ENCODE measurements at places on chromosomes 16 and 17.

DNA sequence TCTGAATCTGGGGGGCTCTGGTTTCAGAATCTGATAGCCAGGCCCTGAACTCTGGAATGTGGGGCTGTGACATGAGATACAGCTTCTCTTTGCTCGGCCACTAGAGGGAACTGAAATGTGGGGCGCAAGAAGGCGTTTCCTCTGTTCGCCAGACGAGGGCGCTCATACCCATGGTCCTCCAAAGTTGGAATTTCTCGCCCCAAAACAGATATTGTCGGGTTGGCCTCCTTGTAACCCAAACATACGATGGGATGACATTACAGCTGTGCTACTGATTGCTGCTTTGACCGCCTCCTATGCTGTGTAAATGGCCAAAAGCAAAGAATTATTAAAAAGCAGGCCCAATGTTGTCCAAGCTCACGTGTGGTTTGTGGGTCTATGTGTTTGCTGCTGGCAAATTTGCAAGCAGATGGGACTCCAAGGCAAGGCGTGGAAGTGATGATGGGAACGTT is 13.1 kb upstream of the MSI2 start:
- peak; percentile 65 for DNase-seq

GRCh38 chr17:26766743-26767142 is 527.2 kb upstream of the WSB1 start:
- no peak for DNase-seq

DNA sequence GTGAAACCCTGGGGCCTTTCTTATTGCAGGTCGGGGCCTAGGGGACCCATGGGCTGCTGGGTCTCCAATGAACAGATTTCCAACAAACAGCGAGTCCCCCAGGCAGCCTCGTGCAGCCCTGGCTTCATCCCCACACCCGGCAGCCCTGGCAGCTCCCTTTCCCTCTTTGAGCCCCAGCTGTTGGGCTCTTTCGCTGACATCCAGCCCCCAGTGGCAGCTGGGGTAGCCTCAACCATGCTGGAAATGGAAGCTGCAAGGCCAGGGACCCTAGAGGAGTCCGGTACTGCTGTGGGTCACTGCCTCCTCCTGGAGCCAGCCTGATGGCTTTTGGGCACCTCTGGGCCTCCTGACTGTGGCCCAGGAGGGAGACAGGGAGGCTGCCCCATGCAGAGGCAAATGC is 5.9 kb downstream of the RPUSD1 start:
- no peak for DNase-seq

- no peak for DNase-seq
Measured at GRCh38 chr16:74623214-74623838, 16.4 kb upstream of the GLG1 start.

DNA sequence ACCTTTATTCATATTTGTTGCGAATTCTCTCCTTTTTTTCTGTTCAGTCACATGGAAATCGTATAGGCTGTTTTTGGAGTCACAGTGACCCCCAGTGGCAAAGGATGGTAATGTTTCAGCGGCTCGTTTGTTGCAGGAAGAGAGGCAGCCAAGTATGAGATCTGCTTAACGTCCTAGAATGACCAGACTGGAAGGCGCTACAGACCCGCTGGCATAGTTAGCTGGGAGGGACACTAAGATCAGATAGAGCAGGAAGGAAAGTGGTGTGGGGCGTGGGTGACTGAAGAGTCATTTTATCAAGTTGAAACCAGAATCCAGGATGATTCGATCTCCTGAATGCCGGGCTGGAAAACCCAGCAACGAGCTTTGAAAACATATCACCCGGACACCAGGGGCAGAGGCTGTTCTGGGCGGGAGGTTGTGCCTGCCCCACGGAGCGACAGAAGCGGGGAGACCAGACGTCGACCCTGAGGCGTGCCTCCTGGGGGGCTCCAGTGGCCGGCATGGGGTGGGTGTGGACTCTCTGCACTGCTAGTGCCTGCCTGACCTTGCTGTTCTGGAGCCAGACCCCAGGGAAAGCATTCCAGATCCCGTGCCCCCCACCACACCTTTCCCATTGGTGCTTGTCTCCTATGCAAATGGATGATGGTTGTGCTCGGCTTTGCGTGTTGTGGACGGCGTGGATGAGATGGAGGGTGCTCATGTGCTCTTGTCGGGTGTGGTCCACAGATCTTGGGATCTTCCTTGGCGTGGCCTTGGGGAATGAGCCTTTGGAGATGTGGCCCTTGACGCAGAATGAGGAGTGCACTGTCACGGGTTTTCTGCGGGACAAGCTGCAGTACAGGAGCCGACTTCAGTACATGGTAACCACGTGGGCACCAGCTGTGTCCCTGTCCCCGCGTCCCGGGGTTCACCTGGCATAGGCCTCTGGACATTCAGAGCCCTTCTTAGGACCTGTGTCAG is 7.7 kb downstream of the IL34 start:
- DNase-seq = peak; percentile 72

DNA sequence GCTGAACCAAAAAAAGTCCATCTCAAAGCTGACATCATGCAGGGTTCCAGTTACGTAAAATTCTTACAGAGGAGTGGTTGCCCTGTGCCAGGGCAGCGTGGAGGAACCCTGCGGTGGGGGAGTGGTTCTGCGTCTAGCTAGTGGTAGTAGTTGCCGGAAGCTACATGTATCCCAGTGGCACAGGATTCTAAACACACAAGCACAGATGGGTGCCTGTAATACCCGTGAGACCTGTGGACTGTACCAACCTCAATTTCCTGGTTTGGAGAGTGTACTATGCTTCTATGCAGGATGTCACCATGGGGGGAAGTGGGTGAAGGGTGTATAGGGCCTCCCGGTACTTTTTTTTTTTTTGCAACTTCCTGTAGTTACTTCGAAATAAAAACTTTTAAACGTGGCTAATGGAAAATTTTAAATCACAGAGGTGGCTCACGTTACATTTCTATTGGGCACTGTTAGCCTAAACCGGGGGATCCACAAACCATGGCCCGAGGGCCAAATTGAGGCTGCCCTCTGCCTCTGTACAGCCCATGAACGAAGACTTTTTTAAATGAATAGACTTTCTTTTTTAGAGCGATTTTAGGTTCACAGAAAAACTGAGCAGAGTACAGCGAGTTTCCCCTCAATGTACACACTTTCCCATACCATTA is 38.5 kb downstream of the TBC1D16 start:
- peak; percentile 51 for DNase-seq

GRCh38 chr17:72887322-72887721 is 205.2 kb downstream of the SLC39A11 start:
- no peak for DNase-seq

DNA sequence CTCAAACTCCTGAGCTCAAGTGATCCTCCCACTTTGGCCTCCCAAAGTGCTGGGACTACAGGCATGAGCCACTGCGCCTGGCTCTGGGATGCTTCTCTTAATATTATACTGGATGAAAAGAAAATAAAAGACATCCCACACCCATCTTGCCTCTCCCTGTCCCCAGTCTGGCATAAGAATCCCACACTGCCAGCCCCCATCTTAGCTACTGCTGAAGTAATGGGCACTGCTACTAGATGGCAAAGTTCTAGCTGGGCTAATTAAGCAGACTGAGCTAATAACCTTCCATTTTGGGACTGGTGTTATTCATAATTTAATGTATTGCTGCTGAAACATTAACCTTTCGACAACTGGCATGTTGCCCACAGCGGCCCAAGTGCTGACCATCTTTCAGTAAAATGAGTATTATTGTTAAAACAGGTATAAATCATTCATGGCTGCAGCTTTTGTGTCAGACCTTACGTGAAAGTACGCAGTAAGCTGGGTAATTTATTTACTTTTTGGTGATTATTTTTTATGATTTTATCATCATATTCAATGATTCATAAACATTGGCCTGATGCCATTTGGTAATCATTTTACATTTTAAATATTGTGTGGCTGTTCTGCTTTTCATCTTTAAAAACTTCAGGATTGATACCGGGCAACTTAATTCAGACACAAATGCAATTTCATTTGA is 47.4 kb upstream of the ZFHX3 start:
- no peak for DNase-seq

DNA sequence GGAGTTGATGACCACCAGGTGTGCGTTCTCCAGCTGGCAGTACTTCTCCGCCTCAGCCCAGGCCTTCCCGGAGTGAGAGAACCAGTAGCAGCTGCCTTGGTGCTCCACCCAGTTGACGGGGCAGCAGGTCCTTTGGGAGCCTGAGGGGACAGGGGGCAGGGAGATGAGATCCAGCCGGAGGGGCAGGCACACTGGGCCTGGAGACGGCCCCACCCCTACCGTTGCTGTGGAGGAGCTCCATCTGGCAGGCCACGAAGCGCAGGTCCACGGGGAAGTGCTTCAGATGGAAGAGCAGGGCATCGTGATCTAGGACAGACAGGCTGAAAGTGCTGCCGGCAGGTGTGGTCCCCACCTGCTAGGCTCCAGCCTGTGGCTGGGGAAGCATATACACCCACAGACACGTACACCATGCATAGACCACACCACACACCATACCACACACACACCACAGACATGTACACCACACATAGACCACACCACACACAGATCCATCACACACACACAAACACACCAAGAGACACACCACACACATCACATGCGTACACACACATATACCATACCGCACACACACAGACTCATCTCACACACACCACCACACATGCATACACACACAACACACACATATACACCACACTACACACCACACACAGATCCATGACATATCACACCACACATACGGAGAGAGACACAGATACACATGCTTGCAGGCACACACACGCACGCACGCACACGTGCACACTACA is 7.4 kb downstream of the ASGR2 start:
- DNase-seq = no peak

DNA sequence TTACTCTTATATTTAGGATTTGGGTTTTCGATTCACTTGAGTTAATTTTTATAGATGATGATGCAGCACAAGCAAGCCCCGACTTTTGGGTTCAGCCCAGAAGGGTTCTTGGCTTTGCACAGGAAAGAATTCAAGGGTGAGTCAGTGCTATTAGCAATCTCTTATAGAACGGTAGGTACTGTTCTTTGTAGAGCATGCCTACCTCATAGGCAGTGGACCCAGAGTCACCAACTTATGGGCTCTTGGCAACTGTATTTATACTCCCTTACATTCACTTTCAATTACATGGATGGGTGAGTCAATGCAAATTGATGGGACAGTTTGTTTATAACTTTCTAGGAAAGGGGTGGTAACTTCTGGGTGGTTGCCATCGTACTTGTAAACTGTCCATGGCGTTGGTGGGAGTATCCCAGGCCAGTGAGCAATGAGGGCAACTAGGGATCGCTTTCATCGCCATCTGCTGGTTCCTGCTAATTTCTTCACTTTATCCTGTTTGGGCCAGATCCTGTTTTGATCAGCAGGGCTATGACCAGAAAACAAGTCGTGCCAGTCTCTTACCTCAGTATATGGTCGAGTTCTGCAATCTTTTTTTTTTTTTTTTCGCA is 362.6 kb downstream of the CNTNAP4 start:
- DNase-seq = no peak

DNA sequence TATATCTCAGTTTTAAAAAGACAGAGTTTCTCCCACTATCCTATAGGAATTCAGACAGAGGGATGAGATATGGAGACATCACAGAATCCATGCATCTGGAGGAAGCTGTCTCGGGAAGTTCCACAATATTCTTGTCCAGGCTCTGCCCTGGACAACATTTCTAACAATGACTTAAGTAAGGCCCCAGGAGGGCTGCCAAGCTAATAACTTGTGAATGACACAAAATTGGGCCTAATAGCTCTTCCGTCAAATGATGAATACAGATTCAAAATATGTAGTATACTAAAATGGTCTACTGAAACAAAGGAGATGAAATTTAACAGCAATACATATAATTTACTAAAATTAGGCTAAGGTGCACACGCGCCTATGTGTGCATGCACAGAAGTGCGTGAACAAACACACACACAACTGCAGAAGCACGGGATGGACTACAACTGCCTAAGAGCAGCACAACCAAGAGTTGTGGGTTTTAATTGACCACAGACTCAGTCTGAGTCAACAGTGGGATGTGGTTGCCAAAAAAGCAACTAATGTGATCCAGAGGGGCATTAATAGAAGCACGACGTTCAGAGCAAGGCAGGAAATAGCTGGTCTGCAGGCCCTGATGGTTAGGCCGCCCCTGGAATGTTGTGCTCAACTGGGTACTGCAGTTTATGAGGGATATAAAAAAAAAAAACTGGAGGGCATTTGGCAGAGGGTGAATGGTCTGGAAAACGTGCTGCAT is 26.3 kb upstream of the HS3ST2 start:
- no peak for DNase-seq

- no peak for DNase-seq
Measured at GRCh38 chr17:34126965-34127364, 128.1 kb upstream of the CCL2 start.

GRCh38 chr16:85611444-85612190 is 1.5 kb upstream of the GSE1 start:
- no peak for DNase-seq

DNA sequence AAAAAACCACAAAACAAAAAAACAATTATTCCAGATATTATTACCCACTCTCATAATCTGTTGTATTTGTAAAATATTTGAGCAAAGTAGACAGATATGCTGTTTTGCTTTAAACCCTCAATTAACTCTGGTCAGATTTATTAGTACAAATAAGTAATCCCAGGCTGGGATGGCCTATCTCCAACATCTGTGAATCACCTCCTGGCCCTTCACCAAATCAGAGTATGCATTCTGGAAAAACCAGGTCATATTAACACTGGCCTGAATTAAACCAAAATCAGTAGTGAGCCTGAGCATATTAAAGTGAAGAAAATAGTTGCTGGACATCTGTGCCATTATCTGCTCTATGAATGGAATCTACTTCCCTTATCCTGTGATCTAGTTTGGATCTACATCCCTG is 41.0 kb downstream of the STAT3 start:
- DNase-seq = no peak

DNA sequence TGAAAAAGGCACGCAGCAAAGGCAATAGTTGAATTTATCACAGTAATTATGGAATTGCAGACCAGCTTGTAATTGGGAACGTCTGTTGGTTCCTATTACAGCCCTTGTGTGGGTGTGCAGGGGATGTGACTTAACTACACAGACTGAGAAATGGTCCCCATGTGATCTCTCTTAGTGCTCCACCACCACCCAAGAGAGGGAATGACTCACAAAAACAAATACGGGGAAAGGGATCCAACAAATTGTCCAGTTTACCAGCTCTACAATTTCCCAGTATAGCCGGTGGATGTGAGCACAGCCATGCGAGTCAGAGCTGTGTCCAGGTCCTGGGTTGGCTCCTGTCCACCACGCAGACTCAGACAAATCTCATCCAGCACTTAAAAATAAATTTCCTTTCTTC is 337.9 kb downstream of the GRIN2A start:
- DNase-seq = no peak

DNA sequence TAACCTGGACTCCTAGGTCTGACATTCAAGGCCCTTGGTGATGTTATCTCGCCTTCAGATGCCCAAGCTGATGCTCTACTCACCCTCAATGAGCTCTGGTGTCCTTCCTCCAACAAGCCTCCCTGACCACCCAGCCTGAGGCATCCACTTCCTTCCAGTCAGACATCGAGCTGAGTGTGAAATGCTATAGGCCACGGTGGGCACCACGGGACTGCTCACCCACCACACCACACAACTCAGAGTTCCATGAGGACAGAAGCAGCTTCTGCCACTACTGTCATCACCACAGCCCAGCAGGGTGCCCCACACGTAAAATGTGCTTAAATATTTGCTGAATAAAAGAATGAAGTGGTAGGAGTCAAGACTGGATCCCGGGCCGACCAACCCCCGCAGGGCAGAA is 12.0 kb downstream of the CREBBP start:
- DNase-seq = no peak

Data from stimulated activated CD8-positive, alpha-beta memory T cell treated with anti-CD3 and anti-CD28 coated beads, Interleukin-15, amount 100 ng/mL, for 1 hour (primary cell).